ENCODE measurements at places on chromosomes 3 and 15.

- DNase-seq: peak; percentile 24
Measured at GRCh38 chr15:77533578-77534430, 98.9 kb downstream of the LINGO1 start.

DNA sequence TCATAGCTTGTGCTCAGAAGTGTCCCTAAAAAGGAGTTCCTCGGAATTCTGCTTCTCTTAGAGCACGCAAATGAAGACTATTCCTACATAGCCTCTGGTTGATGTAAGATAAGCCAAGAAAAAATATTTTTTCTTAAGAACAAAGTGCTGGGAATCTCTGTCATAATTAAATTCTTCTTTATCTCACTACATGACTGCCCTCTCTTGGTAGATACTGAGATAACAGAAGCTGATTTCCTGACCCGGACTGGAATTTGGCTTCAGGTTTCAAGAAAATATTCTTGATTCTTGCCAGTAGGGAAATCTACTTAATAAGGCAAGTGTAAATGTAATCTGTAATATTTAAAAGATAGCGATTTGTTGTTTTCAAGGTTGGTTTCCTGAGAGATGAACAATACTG is 31.3 kb upstream of the SETMAR start:
- no peak for DNase-seq

DNA sequence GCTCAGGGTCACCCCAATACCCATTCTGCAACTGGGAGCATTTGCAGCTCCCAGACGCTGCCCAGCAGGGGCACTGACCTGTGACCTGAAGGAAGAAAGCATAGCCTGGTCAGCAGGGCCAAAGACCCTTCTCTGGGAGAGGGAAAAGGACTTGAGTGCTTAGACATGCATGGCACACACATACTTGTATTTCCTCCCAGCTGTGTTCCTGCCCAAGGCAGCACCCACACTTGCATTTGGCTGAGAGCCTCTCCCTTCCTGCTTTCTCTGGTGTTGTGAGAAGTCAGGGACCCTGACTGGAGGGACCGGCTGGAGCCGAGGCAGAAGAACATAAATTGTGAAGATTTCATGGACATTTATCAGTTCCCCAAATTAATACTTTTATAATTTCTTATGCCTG is 7.2 kb upstream of the LAMB2 start:
- DNase-seq: no peak

DNA sequence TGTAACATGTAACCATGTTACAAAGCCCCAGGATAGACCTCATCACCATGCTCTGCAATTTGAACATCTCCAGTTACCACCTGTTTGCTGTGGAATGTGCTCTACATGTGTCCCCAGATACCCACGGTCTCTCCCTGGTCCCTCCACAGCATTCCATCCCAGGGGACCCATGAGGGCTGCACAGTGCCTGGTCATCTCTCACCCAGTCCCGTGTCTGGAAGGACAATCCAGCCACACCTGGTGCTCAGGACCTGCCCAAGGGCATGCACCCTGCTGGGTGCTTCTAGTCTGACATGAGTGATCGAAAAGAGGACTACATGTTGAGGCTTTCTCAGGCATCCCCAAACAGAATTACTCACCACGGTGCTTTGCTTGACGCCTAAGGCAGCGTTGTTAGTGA is 119.6 kb upstream of the ATP10A start:
- no peak for DNase-seq

DNA sequence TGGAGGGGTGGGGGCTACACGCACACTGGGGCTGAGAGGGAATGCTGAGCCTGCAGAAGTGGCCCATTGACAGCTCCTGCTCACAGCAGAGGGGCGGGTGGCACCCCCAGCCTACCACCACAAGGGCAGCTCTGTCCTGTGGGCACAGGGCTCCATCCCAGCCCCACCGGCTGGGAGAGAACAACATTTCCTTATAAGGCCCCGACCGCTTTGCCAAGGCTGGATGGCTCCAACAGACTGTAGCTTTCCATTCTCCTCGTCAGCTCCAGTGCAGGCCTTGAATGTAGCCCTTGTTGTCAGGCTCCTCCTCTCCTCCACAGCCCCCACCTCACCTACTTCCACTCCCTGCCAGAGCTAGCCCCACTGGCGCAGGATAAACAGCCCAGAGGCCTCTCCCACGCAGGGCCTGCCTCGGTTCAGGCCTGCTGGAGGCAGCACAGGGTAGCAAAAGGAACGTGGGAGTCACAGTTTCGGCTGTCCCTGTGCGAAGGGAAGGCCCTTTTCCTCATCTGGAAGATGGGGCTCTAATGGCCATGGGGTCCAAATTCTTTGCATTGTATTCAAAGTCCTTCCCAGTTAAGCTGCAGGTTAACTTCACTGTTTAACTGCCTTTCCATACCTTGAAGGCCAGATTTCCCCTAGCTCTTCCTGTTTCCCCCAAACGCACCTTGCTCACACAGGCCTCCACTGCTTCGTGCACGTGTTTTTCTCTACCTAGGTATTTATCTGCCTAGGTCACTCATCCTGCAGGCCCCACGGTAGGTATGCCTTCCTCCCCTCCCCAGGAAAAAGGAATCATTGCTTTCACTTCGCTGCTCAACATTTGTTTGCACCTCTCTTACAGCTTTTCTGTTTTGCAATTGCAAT is 101.6 kb upstream of the LPP start:
- DNase-seq: no peak

DNA sequence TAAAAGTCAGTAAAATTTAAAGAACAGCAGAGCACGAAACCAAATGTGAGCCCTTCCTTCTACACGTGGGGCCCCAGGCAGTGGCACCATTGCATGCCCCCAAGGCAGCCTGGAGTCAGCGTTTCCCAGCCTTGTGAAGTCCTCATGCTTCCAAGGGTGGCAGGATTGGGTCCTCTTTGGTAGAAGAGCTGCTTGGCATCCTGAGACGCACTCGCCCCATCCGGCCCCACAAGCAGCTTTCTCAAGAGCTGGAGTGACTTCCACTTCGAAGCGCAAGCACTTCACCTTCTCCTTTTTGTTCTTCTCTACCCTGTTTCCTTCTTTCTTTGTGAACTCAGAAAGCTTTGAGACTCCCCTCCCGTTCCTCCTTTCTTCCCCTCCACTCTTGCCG is 34.7 kb downstream of the ZNF710 start:
- peak; percentile 48 for DNase-seq

DNA sequence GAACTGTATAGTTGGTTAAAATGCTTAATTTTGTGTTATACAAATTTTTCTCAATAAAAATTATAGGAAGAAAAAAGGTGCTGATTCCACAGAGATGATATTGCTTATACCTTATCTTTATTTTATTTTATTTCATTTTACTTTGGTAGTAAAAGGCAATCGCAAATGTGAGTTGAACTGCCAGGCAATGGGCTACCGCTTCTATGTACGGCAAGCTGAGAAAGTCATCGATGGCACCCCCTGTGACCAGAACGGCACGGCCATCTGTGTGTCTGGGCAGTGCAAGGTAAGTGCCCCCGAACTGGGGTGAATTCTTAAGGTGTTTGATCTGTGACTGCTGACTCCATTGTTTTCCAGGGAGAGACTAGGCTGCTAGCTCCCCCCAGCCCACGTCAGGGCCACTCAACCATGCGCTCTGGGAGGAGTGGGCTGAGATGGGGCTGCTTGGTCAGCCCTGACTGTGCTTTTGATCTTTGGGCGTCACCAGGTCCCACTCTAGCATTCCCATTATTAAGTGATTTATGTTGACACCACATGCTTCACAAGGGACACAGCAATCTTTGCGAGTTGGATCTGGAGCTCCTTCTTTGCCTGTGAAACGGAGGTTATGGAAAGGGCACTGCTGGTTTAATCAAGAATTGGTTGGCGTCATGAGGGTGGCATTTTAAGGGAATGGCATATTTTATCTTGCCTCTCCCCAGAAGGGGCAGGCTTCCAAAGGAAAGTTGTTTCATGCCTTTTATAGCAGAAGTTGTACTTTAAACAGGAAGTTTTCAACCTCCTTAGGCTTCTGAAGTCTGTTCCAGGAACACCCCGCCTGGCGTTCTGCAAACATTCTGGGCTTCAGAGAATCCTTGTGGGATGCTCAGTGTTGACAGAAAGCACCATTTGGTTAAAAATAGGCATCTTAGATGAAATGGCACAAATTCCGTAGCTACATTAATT is 296.5 kb downstream of the THSD4 start:
- DNase-seq: no peak

- DNase-seq: peak; percentile 94
Measured at GRCh38 chr15:44662478-44663409, 718 bp downstream of the SPG11 start.

DNA sequence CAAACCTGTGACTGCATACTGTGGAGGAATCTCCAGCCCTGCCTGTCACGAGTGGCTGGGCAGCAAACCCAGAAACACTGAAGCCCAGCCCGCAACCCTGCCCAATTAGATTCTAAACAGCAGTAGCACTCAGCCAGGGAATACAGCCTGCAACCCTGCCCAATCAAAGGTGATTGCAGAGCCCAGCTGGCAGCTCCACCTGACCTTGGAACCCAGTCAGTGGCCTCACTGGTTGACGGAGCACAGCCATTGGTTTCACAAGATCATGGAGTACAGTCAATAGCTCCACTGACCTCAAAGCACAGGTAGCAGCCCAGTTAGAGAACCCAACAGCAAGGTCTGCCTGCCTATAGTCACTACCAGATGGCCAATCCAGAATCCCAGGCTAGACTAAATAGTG is 35.2 kb upstream of the MYLK start:
- DNase-seq: no peak

DNA sequence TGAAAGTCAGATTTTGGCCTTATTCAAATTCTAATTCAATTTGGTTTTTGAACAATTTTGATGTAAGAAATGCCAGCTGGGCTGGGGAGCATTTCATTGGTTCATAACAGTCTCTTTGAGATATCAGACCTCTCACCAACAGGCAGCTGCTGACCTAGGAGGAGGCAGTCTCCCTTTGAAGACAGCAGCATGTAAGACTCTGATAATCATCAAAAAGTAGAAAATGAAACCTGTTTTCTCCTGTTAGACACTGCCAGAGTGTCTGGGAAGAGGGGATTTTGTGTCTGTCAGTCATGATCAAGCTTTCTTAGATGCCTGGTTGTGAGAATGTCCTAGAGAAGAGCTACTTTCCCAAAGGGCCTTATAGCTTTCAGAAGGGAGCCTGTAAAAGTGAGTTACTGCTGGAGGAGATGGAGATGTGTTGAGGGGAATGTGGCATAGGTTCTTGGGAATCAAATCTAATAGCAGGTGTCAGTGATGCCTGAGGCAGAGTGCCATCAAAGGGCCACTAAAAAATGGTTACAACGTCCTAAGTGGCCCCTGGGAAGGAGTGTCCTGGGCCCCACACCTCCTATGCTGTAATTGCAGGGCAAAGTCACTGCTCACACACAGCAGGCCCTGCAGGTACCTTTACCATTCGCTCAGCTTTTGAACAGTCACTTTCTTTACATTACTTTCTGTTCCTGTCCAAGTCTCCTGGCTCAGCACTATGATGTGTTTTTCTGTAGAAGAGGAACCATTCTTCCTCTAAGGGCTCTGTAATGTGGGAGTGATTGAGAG is 43.1 kb downstream of the FSTL1 start:
- no peak for DNase-seq

DNA sequence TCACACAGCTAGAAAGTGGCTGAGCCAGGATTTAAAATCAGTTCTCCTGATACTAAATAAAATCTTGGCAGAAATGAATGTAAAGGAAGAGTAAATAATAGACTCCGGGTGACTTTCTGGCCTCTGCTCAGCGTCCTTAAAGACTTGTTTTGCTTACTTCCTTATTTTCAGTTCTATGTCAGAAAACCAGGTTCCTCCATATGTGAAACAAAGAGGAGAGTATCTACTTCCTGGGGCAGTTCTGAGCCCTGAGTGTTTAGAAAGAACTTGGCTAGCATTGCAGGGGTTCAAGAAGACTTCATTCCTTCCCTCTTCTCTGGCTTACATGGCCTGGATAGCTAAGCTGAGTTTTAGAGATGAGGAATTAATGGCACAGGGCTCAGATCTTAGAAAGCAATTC is 222.8 kb upstream of the TLE3 start:
- no peak for DNase-seq

- DNase-seq: no peak
Measured at GRCh38 chr3:65334045-65334665, 646.4 kb upstream of the ADAMTS9 start.

- DNase-seq: no peak
Measured at GRCh38 chr3:31014317-31015040, 120.0 kb upstream of the GADL1 start.

DNA sequence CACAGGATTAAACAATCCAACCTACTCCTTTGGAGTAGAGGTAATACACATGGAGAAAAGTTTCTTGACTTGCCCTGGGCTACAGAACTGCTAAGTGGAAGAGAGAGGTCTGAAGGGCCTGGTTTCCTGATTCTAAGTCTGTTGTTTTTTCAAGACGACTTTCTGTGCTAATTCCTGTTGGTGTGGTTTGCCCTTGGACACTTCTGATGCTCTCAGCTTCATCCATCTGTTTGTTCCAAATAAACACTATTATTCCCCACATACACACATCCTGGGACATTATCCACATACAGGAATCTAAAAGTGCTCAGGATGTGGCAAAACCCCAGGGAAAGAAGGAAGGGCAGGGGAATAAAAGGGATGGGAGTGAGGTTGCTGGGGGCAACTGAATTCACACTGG is 393.5 kb upstream of the TBL1XR1 start:
- no peak for DNase-seq

- DNase-seq: no peak
Measured at GRCh38 chr3:141851411-141851810, 25.0 kb upstream of the ATP1B3 start.

- peak; percentile 73 for DNase-seq
Measured at GRCh38 chr15:57565311-57565710, 26.4 kb upstream of the MYZAP start.

- no peak for DNase-seq
Measured at GRCh38 chr3:55264919-55265318, 222.2 kb downstream of the WNT5A start.

- no peak for DNase-seq
Measured at GRCh38 chr3:11690863-11691766, 47.4 kb upstream of the VGLL4 start.

DNA sequence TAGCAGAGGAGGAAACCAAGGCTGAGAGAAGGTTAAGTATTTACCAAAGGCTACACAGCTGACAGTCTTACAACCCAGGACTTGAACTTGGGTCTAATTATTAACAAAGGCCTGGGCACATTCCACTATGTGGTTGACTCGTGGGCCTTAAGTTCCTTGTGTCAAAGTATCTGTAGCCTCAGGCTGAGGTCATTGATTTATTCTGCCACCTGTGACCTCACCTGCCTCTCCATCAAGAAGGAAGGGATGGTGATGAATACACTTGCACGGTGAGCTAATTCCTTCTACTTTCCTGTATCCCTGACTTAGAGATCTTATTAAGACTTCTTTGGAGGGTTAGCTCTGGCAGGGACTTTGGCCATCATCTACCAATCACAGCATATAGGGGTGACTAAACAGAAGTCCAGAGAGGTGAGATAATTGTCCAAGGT is 19.9 kb upstream of the LRRC58 start:
- no peak for DNase-seq

DNA sequence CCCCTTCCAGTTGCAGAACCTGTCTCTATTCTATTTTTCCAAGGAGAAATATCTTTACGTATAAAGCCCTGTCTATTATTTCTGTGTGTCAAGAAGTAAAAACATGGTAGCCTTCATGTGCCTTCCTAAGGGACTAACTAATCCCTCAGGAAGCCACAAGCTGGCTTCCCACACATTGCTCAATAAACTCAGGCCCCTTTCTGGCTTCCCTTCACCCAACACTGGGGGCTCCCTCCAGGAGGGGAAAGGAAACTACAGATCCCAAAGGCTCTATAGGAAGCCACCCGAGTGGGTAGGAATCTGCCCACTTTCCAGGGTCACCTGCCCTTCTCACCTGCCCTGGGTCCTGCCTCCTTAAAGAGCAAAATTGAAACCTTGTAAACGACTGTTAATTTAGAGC is 4.6 kb downstream of the TLE3 start:
- DNase-seq: no peak

- no peak for DNase-seq
Measured at GRCh38 chr3:185423178-185423577, 60.2 kb downstream of the MAP3K13 start.

- DNase-seq: no peak
Measured at GRCh38 chr15:61017627-61018026, 211.5 kb downstream of the RORA start.
